ENCODE measurements at places on chromosomes 2 and 18. TPM values are rescaled to one million over a fixed set of nuclear protein-coding genes. Genes with fewer than 3 reads are reported as not detected.

DNA sequence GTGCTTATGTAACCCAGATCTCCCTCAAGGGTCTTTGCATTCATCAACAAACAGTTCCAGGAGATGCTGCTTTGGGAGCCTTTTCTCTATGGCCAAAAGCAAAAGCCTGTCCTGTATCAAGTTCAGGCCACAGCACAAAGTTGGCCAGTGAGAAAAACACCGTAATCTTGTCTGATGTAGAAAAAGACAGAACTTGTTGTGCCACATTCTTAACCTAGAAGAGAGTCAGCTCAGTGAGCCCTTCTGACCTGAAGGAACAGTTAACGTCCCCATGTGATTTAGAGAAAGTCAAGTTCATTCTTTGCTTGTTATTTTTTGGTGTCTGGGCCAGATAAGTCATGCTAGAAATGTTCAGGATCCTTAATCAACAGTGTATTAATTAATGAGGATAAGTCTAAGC lies 7.8 kb upstream of the CNDP1 start:
- DNase-seq = no peak

DNA sequence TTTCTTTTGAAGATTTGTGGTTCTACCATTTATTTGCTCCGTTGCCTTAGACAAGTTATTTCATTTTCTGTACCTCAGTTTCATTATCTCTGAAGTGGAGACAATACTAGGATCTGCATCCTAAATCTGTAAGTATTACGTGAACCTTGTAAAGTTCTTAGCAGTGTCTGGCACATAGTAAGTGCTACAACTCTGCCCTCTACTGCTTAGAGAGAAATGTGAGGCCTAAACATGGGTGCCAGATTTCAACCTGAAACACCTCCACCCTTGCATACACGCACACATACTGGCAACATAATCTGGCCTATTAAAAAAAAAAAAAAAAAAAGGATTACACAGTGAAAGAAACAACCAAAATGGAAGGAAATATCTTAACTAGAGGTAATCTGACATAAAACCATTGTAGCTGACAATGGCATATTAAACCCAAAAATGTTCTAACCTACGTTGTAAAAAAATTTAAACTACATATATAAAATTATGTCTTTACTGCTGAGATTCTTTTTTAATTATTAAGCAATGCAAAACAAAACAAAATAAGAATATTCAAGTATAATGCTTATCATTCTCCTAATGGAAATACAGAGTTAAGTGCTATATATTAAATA lies 132.6 kb downstream of the MAP2 start:
- no peak for DNase-seq

The DTNA gene
- total RNA-seq = 0.66 TPM

DNA sequence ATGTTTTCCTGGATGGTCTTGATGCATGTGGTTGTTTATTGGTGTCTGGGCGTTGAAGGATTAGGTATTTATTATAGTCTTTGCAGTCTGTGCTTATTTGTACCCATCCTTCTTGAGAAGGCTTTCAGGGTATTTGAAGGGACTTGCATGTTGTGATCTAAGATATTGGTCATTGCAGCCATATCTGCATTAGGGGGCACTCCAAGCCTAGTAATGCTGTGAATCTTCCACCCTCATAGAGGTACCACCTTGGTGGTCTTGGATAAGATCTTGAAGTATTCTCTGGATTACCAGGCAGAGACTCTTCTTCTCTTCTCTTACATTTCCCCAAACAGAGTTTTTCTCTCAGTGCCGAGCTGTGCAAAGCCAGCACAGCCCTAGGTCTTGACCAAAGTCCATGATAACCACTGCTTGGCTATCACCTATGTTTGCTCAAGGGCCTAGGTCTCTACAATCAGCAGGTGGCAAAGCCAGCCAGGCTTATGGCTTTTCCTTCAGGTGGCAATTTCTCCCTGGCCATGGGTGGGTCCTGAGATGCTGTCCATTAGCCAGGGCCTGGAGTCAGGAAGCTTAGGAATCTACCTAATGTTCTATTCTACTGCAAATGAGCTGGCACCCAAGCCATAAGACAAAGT lies 15.4 kb upstream of the PPP1R1C start:
- DNase-seq = no peak

The MSTN gene
- not detected for total RNA-seq

Data from activated naive CD8-positive, alpha-beta T cell treated with anti-CD3 and anti-CD28 coated beads for 36 hours (primary cell).